ENCODE measurements at places on chromosomes 5 and 9.

GRCh38 chr9:117093891-117094844 is 320.7 kb downstream of the ASTN2 start:
- no peaks in the 10 kb centered on the region for H3K27me3 ChIP-seq
- H3K4me3 ChIP-seq = no peak overlapping the region
- no peak overlapping the region for H3K27ac ChIP-seq
- H3K36me3 ChIP-seq = no peaks in the 10 kb centered on the region
- H3K4me1 ChIP-seq = no peaks in the 10 kb centered on the region

GRCh38 chr5:93188876-93189485 is 392.0 kb downstream of the NR2F1-AS1 start:
- no peak overlapping the region for H3K4me3 ChIP-seq
- no peak for DNase-seq
- no peaks in the 10 kb centered on the region for H3K27me3 ChIP-seq
- no peaks in the 10 kb centered on the region for H3K4me1 ChIP-seq
- H3K27ac ChIP-seq = no peak overlapping the region

DNA sequence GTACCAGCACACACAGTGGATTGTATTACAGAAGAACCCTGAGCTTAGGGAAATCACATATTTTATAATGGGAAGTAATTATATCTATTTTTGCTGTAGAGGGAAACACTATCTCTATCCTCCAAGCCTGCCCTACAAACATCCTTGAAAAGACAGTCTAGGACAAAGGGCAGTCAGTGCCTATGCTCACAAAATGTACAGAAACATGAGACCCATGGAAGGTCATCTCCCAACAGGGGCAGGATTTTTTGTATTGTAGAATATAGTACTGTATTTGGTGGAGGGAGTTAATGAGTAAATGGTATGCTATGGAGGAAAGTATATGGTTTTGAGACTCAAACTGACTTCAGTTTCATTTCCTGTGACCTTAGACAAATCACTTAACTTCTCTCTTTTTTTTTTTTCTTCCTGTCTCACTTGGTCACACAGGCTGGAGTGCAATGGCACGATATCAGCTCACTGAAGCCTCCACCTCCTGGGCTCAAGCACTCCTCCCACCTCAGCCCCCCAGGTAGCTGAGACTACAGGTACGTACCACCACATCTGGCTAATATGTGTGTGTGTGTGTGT is 5.8 kb upstream of the RAB14 start:
- no peaks in the 10 kb centered on the region for H3K27me3 ChIP-seq
- H3K4me3 ChIP-seq = no peak overlapping the region
- no peaks in the 10 kb centered on the region for H3K4me1 ChIP-seq
- H3K36me3 ChIP-seq = no peaks in the 10 kb centered on the region
- H3K27ac ChIP-seq = no peak overlapping the region
- DNase-seq = no peak

DNA sequence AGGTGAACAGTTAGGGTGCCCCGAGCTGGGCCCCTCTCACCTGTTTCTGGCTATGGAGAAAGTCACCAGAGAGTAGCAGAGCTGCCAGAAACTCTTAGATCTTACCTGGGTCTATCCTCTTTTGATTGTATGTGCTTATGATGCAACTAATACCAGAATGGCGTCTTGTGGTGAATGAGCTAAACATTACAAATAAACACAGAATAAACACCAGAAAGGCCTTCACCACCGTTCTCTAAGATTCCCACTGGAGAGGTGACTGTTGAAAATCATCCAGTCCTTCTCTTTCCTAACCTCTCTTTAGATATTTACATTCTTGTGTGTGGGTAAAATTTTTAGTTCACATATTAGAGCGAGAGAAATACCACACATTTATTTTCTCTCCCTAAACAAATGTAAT is 241.7 kb upstream of the GAS1 start:
- no peak overlapping the region for H3K4me3 ChIP-seq
- H3K27ac ChIP-seq = no peak overlapping the region
- no peaks in the 10 kb centered on the region for H3K36me3 ChIP-seq
- no peaks in the 10 kb centered on the region for H3K4me1 ChIP-seq
- DNase-seq = no peak
